ENCODE measurements at places on chromosomes 2 and 18.

- peak; percentile 67 for DNase-seq
Measured at GRCh38 chr2:12381543-12382325, 335.0 kb upstream of the TRIB2 start.

- DNase-seq: peak; percentile 1
Measured at GRCh38 chr18:30889519-30890301, 152.8 kb downstream of the DSC3 start.

- peak; percentile 82 for DNase-seq
Measured at GRCh38 chr2:72579591-72580180, 246.1 kb downstream of the EXOC6B start.

GRCh38 chr2:231514951-231515297 is 15.3 kb downstream of the NMUR1 start:
- peak; percentile 28 for DNase-seq

GRCh38 chr2:135903650-135904049 is 27.4 kb upstream of the MCM6 start:
- no peak for DNase-seq
